Esophagus (tissue), 2 donors: ENCODE measurements at places on chromosomes 3 and 15. TPM values are rescaled to one million over a fixed set of nuclear protein-coding genes. Genes with fewer than 3 reads are reported as not detected.

Gene NR2F2
- polyA plus RNA-seq = 9.3 TPM

Gene ZNF501
- polyA plus RNA-seq = 0.53 TPM

Gene GP5
- not detected for polyA plus RNA-seq

Gene TGM5
- 9.5 TPM for polyA plus RNA-seq

Gene FBXL2
- polyA plus RNA-seq = 0.92 TPM

Gene SEMA6D
- 0.40 TPM for polyA plus RNA-seq

Gene NUDT16
- 6.8 TPM for polyA plus RNA-seq

Gene TMEM212
- not detected for polyA plus RNA-seq

Gene SEC22A
- polyA plus RNA-seq = 11.5 TPM

Gene CASR
- not detected for polyA plus RNA-seq

Gene ISY1
- polyA plus RNA-seq = 22.1 TPM

Gene SH2D7
- not detected for polyA plus RNA-seq

Gene NR1I2
- 0.02 TPM for polyA plus RNA-seq

Gene RTP4
- 0.90 TPM for polyA plus RNA-seq

Gene GOLGA8R
- polyA plus RNA-seq = 0.79 TPM

Gene TMIE
- polyA plus RNA-seq = 1.2 TPM

Gene SMCO1
- not detected for polyA plus RNA-seq

Gene SPINK8
- 2.6 TPM for polyA plus RNA-seq

Gene LRRC31
- polyA plus RNA-seq = not detected

Gene RARB
- 1.6 TPM for polyA plus RNA-seq
